ENCODE measurements at places on chromosomes 2 and 18.
A peak's percentile ranks its signal among the peaks of the same experiment; 100 is the strongest.

- peak; percentile 34 for DNase-seq
These were observed 151.2 kb downstream of the CAPN13 start for GRCh38 chr2:30656079-30656478.

GRCh38 chr2:71784734-71785511 lies 331.6 kb downstream of the DYSF start:
- no peak for DNase-seq

DNA sequence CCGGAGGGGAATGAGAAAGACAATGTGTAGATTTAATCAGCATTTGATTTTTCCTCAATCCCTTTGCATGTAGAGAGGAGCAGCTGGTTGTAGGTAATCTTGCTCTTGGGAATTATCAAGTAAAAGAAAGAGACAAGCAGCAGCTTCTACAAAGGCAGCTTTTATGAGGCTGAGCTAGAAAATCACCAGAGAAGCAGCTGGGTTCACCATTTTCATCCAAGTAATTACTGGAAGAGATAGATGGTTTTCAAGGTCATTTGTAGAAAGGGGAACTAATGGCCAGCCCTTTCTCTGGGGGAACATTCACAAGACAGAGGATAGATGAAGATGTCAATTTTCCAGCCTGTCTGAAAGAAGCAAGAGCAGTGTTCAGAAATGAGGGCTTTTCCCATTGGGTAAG lies 113.0 kb downstream of the RND3 start:
- DNase-seq: no peak

DNA sequence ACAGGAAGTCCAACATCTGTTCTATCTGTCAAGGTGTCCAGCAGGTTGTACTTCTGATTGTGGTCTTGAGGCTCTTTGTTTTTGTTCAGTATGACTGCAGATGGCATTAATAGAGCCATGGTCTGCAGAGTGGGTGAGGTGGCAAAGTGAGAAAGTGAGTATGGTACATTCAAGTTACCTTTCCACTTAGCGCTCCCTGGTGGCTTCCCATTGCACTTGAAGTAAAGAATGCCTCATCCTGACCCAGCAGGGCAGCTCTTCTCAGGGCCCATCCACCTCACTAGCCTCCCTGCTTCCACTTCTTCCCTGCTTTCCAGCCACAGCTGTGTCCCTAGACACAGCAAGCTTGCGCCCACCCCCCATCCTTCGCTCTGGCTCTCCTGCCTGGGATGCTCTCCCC lies 148.0 kb upstream of the ALPP start:
- peak; percentile 5 for DNase-seq

All from suppressor macrophage treated with lipopolysaccharide for 1 hour (primary cell).